ENCODE measurements at places on chromosomes 5 and 9.

- no peak overlapping the region for H3K4me3 ChIP-seq
- H3K27ac ChIP-seq, result no peak overlapping the region
Measured at GRCh38 chr5:139960723-139961383, 82.2 kb downstream of the NRG2 start.

GRCh38 chr9:134440636-134441226 is 114.5 kb downstream of the RXRA start:
- H3K4me3 ChIP-seq, result no peak overlapping the region
- DNase-seq, result no peak
- H3K36me3 ChIP-seq, result no peaks in the 10 kb centered on the region
- H3K27ac ChIP-seq, result no peak overlapping the region
- no peaks in the 10 kb centered on the region for H3K27me3 ChIP-seq

DNA sequence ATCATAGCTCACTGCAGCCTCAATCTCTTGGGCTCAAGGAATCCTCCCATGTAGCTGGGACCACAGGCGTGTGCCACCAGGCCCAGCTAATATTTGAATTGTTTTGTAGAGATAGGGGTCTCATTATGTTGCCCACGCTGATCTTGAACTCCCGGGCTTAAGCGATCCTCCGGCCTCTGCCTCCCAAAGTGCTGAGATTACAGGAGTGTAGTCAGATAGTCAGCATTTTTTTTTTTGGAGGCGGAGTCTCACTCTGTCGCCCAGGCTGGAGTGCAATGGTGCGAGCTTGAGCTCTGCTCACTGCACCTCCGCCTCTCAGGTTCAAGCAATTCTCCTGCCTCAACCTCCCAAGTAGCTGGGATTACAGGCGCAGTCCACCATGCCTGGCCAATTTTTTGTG is 1.6 kb upstream of the SAR1B start:
- H3K36me3 ChIP-seq, result peaks cover 4% of the 10 kb centered on the region
- no peak overlapping the region for H3K4me3 ChIP-seq
- H3K27me3 ChIP-seq, result no peaks in the 10 kb centered on the region
- DNase-seq, result no peak
- H3K4me1 ChIP-seq, result peaks cover 6% of the 10 kb centered on the region

- H3K36me3 ChIP-seq, result no peaks in the 10 kb centered on the region
- peaks cover 33% of the 10 kb centered on the region for H3K4me1 ChIP-seq
- peaks cover 11% of the 10 kb centered on the region for H3K27me3 ChIP-seq
- H3K27ac ChIP-seq, result no peak overlapping the region
Measured at GRCh38 chr5:176726746-176727527, 79.7 kb downstream of the TSPAN17 start.

DNA sequence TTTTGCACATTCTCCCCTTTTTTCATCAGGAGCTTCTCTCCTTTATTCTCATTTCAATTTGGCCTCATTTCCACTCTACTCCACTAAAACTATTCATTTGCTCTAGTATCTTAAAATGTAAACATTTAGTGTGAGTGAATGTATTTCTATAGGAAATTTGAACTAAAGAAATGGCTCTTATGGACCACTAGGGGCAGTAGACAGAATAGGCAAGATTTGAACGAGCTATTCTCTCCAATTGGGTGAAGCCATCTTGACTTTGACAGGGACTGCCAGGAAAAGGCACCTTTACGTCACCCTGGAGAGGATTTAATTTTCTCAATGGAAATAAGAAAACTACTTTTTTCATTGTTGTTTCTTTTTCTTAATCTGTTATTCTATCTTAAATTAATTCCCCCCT is 666.3 kb downstream of the DNAH5 start:
- no peaks in the 10 kb centered on the region for H3K4me1 ChIP-seq
- H3K4me3 ChIP-seq, result no peak overlapping the region
- no peaks in the 10 kb centered on the region for H3K36me3 ChIP-seq
- no peak overlapping the region for H3K27ac ChIP-seq
- H3K27me3 ChIP-seq, result no peaks in the 10 kb centered on the region

DNA sequence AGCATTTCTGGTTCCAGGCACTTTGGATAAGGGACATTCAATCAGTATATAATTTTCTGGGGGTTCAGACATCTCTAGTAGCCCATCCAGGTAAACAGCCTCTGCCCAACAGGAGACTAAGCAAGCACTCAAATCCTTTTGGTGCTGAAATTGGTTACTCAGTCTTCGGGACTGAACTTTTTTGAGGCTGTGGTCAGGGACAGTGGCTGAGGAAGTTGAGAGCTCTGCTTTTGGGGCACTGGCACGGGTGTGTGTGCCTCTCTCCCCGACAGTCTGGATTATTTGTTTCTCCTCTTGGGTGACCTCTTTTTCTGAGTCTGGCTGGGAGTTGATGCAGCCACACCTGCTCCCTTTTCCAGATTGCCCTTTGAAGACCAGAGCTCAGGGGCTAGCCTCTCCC is 47.6 kb downstream of the ACER2 start:
- H3K4me3 ChIP-seq, result no peak overlapping the region
- no peak overlapping the region for H3K27ac ChIP-seq
- peaks cover 6% of the 10 kb centered on the region for H3K4me1 ChIP-seq
- no peaks in the 10 kb centered on the region for H3K27me3 ChIP-seq

DNA sequence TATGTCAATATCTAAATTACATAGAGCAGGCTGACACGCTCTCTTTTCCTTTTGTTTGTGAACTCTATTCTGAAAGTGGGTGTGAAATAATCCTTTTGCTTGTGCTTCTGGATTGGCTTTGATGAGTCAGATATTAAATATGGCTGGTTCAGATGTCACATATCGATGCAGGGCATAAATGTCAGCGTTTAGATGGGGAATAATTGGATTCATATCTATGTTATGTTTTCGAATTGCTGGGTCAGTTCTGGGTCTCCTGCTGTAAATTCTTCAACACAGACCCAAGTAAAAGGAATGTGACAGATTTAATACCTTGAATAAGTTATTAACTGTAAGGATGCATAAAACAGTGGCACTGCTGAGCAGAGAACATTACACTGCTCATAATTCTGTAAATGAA is 118.7 kb upstream of the SNX2 start:
- H3K36me3 ChIP-seq, result no peaks in the 10 kb centered on the region
- no peak overlapping the region for H3K27ac ChIP-seq
- H3K4me1 ChIP-seq, result no peaks in the 10 kb centered on the region
- H3K4me3 ChIP-seq, result no peak overlapping the region

GRCh38 chr9:100938507-100938906 is 90.0 kb upstream of the PLPPR1 start:
- no peak overlapping the region for H3K4me3 ChIP-seq
- no peaks in the 10 kb centered on the region for H3K4me1 ChIP-seq
- no peak overlapping the region for H3K27ac ChIP-seq
- no peak for DNase-seq
- no peaks in the 10 kb centered on the region for H3K36me3 ChIP-seq

DNA sequence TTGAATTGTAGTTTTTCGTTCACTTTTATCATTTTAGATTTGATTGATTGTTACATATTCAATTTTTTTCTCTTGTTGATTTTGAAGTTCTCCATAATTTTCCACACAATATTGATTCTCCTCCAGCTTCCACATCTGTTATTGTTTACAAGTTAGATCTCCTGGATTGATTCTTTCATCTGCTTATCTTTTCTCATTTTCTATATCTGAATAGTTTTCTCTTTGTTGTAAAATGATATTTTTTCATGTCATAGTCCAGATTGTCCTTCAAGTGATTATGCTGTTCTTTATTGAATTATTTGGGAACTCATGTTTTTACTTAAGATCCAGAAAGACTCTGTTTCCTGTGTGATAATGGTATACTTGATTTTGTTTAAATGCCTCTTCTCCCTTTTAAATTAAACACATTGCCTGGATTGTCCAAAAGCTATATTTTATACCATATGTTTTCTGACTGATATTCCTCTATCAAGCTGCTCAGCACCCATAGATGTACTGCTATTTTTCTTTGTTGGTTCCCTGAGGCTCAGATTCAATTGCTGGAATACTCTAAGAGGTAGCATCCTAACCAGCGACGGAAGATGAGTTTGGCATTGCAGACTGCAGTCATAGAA is 206.6 kb upstream of the PRR16 start:
- H3K4me1 ChIP-seq, result no peaks in the 10 kb centered on the region
- H3K36me3 ChIP-seq, result no peaks in the 10 kb centered on the region
- no peaks in the 10 kb centered on the region for H3K27me3 ChIP-seq
- H3K4me3 ChIP-seq, result no peak overlapping the region
- H3K27ac ChIP-seq, result no peak overlapping the region

DNA sequence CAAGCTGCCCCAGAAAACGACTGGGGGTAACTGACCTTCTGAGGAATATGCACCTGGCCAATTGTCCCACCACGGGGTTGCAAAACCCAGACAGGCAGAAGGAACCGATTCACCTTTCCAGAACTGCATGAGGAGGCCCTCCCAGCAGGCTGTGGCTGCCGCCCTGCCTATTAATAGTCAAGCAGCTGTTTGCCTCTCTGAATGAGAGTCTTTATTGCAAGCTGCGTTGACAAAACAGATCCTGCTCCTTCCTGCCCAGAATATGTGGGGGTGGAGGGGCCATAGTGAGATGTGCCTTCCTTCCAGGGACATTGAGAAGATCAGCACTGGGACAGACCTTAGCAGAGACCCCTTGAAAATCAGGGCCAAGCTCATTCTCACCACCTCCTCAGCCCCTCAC is 18.3 kb upstream of the TCOF1 start:
- no peaks in the 10 kb centered on the region for H3K36me3 ChIP-seq
- H3K27ac ChIP-seq, result no peak overlapping the region
- no peak for DNase-seq

GRCh38 chr5:43000111-43000840 is 39.8 kb downstream of the ANXA2R start:
- H3K27ac ChIP-seq, result no peak overlapping the region
- DNase-seq, result no peak
- H3K4me3 ChIP-seq, result no peak overlapping the region
- H3K36me3 ChIP-seq, result no peaks in the 10 kb centered on the region

Measured in natural killer cell treated with Interleukin-12 subunit alpha and Interleukin-12 subunit beta and Interleukin-15 and Interleukin-18, amount 100 ng/mL, for 72 hours (primary cell).